ENCODE measurements at places on chromosomes 2 and 18.

DNA sequence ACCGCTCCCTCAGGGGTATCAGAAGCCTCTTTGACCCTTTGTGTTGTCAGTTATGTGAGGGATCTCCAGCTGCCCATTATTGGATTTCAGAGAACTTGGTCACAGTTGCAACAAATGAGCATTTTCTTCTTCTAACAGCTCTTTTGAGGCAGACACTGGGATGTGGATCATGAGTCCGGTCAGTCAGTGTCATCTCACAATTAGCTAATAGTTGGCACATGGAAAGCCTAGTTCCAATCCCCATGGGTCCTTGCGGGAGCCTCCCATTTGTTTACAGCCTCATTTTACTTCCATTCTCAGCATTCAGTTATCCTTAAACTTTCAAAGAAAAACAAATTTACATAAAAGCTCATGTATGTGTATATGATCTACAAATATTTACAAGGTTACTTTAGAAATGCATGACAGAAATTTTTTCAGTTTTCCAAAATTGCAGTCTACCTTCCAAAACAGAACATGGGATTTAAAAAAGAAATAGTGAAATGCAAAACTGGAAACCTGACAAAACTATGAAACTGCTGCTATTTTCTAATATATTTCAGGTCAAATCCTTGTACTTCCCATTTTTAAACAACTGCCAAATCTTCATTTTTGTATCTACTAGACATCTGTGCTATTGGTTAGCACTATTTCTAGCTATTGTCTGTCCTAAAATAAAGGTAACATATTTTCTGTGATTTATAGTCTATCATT is 547.1 kb upstream of the ZEB2 start:
- no peak for DNase-seq

GRCh38 chr2:106575955-106576354 is 88.8 kb downstream of the CD8B2 start:
- peak; percentile 49 for DNase-seq

- no peak for DNase-seq
These were observed 98.1 kb upstream of the CERS6 start for GRCh38 chr2:168357797-168358472.

- DNase-seq, result no peak
These were observed 38.3 kb downstream of the ZNF532 start for GRCh38 chr18:58902961-58903360.

DNA sequence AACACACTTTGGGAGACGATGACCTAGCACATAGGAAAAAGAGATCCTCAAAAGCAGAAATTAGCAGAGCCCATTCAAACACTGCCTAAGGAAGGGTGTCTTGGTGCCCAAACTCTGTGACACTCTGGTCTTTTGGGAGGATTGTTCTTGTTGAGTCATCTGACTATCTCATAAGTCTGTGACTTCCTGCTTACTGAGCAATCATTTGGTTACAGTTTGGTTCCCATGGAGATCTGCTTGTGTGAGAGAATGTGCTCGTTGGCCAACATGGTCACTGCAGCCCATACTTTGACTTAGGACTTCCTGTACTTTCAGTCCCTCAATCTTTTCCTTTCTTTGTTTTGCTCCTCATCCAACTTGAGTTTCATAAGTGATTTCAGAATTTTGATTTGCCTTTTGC is 602.9 kb downstream of the NYAP2 start:
- peak; percentile 67 for DNase-seq

- no peak for DNase-seq
These were observed 60.1 kb downstream of the DYNC1I2 start for GRCh38 chr2:171747371-171747770.

DNA sequence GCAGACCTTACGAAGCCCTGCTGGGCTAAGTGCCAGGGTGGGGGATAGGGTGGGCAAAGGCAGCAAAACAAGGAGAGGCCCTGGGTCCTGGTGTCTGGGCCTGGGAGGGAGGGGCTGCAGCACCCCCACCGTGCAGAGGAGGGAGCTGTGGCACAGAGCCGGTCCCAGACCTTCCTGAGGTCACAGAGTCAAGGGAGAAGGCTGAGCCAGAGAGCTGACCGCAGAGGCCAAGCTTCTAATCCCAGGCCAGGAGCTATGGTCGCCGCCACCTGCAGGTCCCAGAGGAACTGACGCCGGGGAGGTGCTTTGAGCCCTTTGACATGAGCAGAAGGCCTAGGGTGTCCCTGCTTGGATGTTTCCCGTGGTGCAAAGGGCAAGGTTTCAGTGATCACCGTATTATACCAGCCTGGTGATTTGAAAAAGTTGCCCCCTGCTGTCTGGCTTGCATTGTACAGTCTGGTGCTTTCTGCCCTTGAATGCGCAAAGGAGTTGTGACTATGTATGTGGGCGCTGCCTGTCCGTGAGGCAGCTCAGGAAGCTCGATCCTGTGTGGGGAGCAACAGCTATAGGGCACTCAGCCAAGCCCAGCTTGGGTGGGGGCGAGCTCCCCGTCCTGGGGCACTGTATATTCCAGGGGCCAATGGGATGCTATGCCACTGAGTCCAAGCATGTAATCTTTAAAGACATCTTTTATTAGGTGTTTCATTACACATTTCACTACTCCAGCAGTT is 44.3 kb downstream of the EDAR start:
- DNase-seq, result no peak

GRCh38 chr2:218282173-218282991 is 9.9 kb downstream of the TMBIM1 start:
- no peak for DNase-seq

GRCh38 chr18:63107931-63108330 is 211.6 kb downstream of the BCL2 start:
- DNase-seq, result no peak

Data from AG04449 (cell line).